Thoracic aorta (tissue), 2 donors: ENCODE measurements at places on chromosomes 2 and 18. TPM values are rescaled to one million over a fixed set of nuclear protein-coding genes. Genes with fewer than 3 reads are reported as not detected.

Gene GPC1
- total RNA-seq = 94.2 TPM

Gene MARCHF4
- 0.14 TPM for total RNA-seq

Gene ANKRD53
- 4.6 TPM for total RNA-seq

Gene OTX1
- not detected for total RNA-seq

Gene SOX11
- total RNA-seq = not detected

Gene LIPG
- 2.8 TPM for total RNA-seq

Gene LYPD1
- not detected for total RNA-seq

Gene DQX1
- total RNA-seq = not detected

Gene PLGLB2
- total RNA-seq = 4.9 TPM

Gene MYO5B
- 8.3 TPM for total RNA-seq

Gene CCDC102B
- total RNA-seq = 24.6 TPM

Gene TCF23
- total RNA-seq = not detected

Gene CCDC93
- total RNA-seq = 21.7 TPM

Gene REG3G
- not detected for total RNA-seq

Gene KATNAL2
- total RNA-seq = 5.7 TPM

Gene MLPH
- total RNA-seq = 7.4 TPM

Gene CD226
- 3.7 TPM for total RNA-seq

Gene SLC38A11
- 2.0 TPM for total RNA-seq

Gene ERICH2
- total RNA-seq = not detected

Gene NAT8
- total RNA-seq = not detected

Gene RAPGEF4
- 9.9 TPM for total RNA-seq

Gene PID1
- 109 TPM for total RNA-seq

Gene TMEM150A
- 26.3 TPM for total RNA-seq

Gene GKN2
- total RNA-seq = not detected

Gene CCDC121
- total RNA-seq = 1.9 TPM

Gene RBMS1
- 98.7 TPM for total RNA-seq

Gene ELOA2
- not detected for total RNA-seq

Gene RAMP1
- 246 TPM for total RNA-seq

Gene CCDC138
- total RNA-seq = 4.5 TPM

Gene ELP2
- total RNA-seq = 59.0 TPM

Gene LNPK
- total RNA-seq = 25.5 TPM

Gene MFSD2B
- not detected for total RNA-seq

Gene PROKR1
- total RNA-seq = not detected

Gene NEDD4L
- 22.9 TPM for total RNA-seq

Gene FOXD4L1
- total RNA-seq = not detected

Gene RND3
- total RNA-seq = 119 TPM
